Activated T-helper 1 cell treated with anti-CD3 and anti-CD28 coated beads, Interleukin-2, amount 50 U/mL, for 16 hours (primary cell): ENCODE measurements at places on chromosomes 11 and 22.

DNA sequence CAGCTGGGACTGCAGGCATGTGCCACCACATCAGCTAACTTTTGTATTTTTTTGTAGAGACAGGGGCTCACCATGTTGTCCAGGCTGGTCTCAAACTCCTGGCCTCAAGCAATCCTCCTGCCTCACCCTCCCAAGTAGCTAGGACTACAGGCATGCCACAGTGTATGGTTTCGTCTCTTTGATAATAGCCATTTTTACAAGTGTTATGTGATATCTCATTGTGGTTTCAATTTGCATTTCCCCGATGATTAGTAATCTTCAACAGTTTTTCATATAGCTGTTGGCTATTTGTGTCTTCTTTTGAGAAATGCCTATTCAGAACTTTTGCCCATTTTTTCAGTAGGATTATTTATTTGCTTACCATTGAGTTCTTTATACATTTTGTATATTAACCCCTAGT is 9.0 kb upstream of the MTMR3 start:
- no peak for DNase-seq

- no peak for DNase-seq
These were observed 14.2 kb downstream of the SCYL1 start for GRCh38 chr11:65538915-65539743.

DNA sequence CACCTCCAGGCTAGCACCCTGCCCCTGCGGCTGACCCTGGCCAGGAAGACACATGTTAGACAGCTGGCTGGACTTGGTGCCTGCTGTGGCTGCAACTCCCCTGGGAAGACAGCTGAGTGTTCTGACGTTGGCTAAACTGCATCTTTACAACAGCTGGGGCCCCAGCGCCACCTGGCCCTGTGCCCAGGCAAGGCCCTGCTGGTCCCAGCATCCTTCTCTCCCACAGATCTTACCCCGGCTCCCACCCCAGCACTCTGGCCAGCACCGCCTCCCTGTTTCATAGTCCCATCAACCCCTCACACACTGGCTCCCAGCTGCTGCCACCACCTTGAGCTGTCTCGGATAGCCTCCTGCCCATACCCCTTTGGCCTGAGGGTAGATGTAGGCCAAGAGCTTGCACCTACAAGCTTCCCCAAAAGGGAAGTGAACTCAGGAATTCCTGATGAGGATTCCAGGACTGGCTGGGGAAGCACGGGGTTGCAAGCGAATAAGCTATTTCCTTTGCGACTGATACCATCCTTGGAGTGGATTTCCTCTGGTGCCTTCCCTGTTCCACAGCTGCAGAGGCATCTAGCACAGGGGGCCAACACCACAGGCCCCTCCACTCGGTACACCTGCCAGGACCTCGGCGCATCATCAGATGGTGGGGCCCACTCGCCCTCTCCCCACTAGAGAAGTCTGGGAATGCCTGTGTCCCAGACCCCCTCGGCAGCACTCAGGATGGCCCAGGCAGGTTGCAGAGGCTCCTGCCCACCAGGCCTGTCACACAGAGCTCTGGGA is 28.5 kb downstream of the RSPH14 start:
- no peak for DNase-seq

- DNase-seq = no peak
These were observed 13.6 kb upstream of the CDC42EP1 start for GRCh38 chr22:37546437-37547250.

DNA sequence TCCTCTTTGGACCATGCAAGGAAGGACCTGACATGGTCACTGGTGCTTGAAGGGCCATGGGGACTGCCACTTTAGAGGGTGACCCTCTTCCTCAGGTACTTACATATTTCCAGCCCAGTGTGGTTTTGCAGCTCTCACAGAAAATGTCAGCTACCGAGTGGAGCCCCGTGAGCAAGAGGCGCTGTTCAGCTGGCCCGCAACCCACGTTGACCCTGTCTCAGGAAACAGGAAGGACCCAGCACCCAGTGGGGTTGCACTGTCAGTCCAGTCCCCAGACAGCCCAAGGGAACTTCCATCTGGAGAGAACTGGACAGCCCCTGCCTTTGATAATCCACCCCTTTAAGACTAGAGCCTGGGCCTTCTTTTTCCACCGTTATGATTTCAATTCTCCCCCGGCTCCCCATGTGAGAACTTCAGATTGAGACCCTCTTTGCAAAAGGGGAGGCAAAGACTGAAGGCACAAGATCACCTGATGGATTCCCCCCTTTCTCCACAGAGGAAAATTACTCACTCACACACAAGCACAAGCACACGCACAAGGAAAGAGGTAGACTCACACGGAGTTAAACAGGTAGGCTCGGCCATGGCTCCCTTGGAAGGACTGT is 3.4 kb downstream of the YPEL4 start:
- DNase-seq = no peak

DNA sequence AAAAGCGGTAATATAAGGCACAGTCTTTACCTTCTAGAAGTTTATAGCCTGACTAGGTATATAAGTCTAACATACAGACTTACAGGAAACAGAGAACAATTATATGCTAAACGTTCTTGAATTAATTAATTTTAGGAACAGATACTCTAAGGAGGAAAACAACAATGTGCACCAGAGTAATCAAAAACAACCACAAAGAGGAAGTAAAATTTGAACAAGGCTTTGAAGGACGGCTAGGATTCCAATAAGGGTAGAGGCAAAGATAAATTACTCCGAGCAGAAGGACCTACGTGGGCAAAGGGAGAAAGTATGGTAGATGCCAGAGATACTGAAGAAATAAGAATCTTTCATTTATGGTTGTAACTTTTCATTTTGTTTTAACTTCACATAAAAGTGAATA is 54.4 kb downstream of the ENTHD1 start:
- DNase-seq = no peak

- no peak for DNase-seq
These were observed 54.5 kb upstream of the MPEG1 start for GRCh38 chr11:59267196-59267595.
